Thymus (tissue), 14 donors: ENCODE measurements at places on chromosomes 7 and 10. TPM values are rescaled to one million over a fixed set of nuclear protein-coding genes. Genes with fewer than 3 reads are reported as not detected.

The NUTM2A gene
- 2.9 TPM for polyA plus RNA-seq

The HABP2 gene
- polyA plus RNA-seq: 0.96 TPM

The NPSR1 gene
- polyA plus RNA-seq: 0.23 TPM

The OR2A12 gene
- not detected for polyA plus RNA-seq

The ADIRF gene
- polyA plus RNA-seq: 196 TPM

The NDUFB8 gene
- 222 TPM for polyA plus RNA-seq

The NFE2L3 gene
- polyA plus RNA-seq: 12.0 TPM

The ZPBP gene
- 0.05 TPM for polyA plus RNA-seq

The GPRIN2 gene
- 0.82 TPM for polyA plus RNA-seq

The FGFBP3 gene
- polyA plus RNA-seq: 1.9 TPM

The NRF1 gene
- 14.4 TPM for polyA plus RNA-seq

The GHRHR gene
- polyA plus RNA-seq: 0.68 TPM

The CLEC5A gene
- polyA plus RNA-seq: 0.46 TPM

The NYAP1 gene
- 0.66 TPM for polyA plus RNA-seq

The STEAP1B gene
- polyA plus RNA-seq: 0.80 TPM

The ASB15 gene
- polyA plus RNA-seq: 0.05 TPM

The GIMAP5 gene
- 39.8 TPM for polyA plus RNA-seq

The MYOZ1 gene
- polyA plus RNA-seq: 0.91 TPM

The ANK3 gene
- 12.1 TPM for polyA plus RNA-seq

The CPN1 gene
- 0.02 TPM for polyA plus RNA-seq

The JMJD1C gene
- polyA plus RNA-seq: 86.2 TPM
